ENCODE measurements at places on chromosomes 6 and 20. TPM values are rescaled to one million over a fixed set of nuclear protein-coding genes. Genes with fewer than 3 reads are reported as not detected.

DNA sequence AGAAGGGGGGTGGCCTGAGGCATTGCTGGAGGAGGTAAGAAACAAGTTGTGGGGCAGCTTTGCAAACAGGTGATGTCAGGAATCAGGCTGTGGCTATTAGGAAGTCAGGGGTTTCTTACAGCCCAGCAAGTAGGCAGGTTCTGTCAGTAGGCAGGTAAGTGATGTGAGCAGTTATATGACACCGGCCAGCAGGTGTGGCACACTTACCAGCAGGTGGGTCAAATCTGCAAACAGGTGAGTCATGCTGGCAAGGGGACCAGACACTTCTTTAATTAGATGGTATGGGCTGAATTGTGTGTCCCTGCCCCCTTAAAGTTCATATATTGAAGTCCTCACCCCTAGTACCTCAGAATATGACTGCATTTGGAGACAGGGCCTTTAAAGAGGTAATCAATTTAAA lies 16.4 kb upstream of the ENPP4 start:
- no peak for DNase-seq

GRCh38 chr6:69926745-69927144 lies 60.4 kb downstream of the COL19A1 start:
- no peak for DNase-seq

DNA sequence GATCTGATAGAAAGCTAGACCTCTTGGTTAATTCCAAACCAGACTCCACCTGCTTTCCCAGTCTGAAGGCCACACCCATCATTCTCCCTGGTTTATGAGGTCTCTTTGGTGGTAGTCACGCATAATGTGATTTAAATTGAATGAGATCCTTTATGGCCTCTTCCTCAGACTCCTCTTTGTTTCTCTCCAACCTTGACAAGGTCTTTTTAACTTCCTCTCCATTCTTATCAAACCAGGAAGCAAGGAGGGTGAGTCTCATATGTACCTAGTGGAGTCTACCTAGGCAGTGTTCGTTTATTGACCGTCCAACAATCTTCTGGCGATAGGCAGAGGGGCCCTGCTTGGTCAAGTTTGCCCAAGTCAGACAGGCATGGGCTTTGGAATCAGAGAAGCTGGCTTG lies 184.2 kb upstream of the LAMP5 start:
- DNase-seq: no peak

DNA sequence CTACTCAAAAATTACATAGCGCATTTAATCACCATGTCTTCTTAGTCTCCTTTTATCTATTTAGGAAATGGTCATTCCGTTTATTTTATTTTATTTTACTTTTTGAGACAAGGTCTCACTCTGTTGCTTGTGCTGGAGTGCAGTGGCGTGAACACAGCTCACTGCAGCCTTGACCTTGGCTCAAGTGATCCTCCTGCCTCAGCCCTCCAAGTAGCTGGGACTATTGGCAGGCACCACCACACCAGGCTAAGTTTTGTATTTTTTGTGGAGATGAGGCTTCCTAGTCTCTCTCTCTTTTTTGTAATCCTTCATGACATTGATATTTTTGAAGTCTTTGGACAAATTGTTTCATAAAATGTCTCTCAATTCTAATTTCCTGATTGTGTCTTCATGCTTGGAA lies 4.7 kb upstream of the MYLK4 start:
- DNase-seq: no peak

- no peak for DNase-seq
Observed at GRCh38 chr20:13913131-13913530, 77.3 kb downstream of the SEL1L2 start.

GRCh38 chr6:43748765-43749164 lies 21.2 kb upstream of the VEGFA start:
- DNase-seq: no peak

DNA sequence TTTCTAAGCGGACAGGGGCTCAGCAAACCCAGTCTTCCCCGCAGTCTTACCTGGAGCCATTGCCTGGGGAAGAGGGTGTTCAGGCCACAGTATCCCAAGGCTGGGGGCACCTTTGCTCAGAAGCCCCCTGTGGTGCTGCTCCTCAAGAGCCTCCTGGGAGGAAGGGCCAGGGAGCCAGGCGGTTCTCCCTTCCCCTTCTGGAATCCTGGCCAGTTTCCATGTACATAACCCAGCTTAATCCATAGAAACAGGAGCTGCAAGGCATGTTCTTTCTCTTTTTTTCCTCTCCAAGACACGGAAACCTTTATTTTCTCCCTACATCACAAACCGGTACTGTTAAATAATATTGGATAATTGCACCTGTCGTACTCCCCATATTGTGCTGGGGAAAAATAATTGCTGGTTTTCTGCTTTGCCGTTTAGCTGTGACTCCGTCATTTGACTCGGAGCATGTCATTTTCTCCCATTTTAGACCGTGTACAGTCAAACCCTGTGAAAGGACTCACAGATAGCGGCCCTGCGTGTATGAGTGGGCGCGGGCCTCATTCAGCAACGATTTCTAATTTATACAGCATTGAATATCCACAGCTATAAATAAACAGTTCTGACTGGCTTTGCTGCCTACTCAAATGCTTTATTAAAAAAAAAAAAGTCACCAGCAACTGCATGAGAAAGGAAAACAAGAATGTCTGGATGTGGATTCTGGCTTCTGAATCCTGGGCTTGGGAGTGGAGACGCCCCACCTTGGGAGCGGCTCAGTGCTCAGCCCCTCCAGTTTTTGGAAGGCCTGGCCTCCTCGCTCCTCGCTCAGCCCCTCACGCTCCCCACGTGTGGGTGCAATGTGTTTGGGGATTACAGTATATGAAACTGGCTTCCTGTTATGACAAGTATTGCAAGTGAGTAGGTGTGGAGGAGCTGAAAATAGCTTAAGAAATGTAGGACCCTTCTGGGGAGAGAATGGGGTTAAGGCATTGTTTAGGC lies 67.3 kb downstream of the ADTRP start:
- no peak for DNase-seq

DNA sequence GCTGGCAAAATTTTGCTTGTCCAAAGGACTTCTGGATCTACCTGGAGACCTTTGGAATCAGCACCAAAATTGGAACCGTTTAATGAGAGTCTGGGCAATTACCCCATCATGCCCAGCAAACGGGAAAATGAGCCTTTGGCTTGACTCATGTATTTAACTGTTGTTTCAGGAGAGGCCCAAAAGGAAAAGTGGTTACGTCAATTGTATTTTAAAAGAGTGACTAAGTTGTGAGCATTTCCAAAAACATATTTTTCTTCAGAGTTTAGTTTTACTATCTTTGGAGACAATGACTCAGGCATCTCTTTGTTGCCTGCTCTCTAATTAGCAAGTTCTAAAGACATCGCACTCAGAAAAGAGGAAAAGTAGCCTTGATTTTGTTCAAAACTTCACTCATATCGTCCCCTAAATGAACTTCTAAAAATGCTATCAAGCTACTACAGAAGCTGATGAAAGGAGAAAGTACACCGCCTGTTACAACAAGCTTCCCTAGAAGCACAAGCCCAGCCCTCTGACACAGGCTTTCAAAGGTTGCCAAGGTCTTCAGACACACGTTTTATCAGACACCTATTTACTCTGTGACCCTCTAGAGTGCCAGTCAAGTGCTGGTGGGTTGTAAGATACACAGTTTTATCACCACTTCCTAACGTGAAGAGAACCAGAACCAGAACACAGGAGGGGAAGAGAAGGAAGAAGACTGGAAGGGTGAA lies 146.2 kb downstream of the TBX18 start:
- DNase-seq: peak; percentile 18

DNA sequence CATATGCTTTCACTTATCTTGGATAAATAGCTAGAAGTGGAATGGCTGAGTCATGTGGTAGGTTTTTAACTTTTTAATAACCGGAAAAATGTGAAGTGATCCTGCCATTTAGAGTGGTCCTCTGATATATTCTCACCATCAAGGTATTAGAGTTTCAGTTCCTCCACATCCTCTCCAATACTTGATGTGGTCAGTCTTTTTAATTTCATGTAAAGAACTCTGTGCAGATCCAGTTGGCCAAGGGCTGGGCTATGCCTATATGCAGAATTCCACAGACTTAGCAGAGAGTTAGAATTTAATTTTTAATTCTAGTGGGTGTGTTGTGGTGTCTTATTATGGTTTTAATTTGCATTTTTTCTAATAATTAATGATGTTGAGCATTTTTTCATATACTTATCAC lies 141.1 kb downstream of the SYCP2 start:
- DNase-seq: no peak

DNA sequence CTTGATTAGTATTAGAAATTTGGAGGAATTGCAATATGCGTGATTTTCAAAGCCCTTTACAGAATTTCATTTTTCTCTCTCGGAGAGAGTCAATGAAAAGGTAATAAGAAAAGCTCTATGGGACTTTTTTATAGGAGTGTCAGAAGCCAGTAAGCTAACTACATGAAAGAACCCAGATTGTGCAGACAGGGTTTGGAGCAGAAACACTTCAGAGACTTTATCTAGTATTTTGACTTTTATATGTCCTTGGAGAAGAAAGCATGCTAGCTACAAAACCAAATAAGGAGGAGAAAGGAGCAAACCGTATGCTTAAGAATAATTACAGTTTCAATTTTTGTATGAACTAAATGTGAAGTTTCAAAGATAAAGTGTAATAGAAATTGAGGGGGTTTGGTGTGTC lies 141.7 kb downstream of the C6orf58 start:
- no peak for DNase-seq

DNA sequence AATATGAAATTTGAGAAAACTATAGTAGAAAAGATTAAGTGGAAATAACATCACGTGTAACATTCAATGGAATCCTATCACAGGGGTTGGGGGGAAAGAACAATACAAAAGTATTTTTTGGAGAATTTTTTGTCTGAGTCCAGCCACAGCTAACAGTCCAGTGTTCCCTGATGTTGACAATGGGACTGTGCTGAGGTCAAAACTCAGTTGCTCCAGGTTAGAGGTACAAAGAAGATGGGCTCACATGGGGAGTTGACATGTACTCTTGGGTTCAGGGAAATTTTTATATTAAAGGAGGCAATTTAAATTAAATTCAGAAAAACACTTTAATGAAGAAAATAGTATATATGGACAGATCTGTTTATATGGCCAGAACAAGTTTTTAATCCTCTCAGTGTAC lies 995 bp downstream of the MYCT1 start:
- no peak for DNase-seq

DNA sequence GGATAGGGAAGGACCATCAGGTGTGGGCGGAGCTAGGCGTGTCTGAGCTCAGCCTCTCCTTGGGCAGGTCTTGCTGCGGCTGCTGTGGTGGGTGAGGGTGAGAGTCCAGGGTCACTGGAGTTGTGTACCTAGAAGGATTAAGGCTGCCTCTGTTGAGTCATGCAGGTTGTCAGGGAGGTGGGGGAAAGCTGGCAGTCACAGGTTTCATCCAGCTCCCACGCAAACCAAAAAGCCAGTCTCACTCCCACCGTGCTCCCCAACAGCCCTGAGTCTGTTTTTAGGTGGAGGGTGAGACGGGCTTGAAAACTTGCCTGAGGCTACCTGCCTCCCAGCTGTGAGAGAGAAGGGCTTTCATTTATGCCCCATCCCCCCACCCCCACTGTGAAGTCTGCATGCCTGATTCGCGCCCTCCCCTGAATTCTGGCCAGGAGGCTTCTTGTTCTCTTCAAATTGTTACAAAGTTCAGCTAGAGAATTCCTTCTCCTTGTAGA lies 161.5 kb downstream of the MYLK4 start:
- no peak for DNase-seq

DNA sequence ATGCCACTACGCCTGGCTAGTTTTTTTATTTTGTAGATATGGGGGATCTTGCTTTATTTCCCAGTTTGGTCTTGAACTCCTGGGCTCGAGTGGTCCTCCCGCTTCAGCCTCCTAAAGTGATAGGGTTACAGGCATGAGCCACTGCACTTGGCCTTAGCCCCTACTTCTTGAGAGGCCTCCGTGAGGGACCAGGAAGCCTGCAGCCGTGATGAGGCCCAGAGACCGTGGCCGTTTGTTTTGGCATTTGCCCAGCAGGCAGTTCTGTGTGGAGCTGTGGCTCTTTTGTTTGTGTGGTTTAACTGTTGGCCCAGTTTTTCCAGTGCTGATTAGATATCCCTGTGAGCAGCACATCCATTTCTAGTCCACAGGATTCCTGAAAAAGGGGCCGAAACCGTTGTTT lies 39.8 kb downstream of the SRSF3 start:
- DNase-seq: peak; percentile 82

DNA sequence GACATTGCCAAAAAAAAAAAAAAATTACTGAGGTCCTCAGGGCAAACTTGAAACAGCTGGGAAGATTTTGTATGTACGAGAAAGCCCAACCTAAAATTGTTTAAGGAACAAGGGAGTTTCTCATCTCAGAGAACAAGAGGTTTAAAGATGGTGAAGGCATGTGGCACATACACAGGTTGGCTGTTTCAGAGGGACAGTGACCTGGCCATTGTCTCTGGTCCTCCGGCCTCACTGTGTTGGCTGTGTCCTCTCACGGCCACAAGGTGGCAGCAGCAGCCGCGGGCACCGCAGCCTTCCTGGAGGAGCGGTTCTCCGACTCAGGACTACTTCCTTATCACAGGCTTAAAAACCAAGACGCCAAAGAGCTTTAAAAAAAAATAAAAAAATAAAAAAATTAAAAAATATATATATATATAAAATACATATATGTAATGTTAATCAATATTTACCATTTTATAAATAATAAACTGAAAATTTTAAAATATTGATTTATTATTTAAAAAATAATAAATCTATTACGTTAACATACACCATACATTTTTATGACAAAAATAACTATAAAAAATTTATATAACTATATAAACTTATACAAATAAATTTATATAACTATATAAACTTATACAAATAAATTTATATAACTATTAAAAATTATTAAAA lies 52.8 kb downstream of the GTF2H5 start:
- peak; percentile 65 for DNase-seq

DNA sequence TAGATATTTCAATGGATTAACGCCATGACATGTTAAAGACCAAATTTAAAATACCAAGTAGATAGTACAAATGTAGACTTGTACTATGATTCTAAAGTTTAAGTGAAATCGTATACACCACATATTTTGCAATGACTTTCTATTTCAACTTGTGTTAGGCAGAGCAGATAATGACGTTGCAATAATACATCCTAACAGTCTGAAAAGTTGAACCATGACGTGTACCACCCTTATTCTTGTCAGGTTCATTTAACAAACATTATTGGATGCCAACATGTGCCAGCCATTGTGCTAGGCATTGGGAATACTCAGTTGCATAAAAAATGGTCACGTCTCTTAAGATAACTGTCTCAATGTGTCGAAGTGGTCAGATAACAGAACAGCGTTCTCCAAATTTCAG lies 50.0 kb downstream of the BCAS1 start:
- DNase-seq: no peak

CDSN gene
- total RNA-seq: not detected

ASIP gene
- total RNA-seq: not detected

TRAPPC3L gene
- total RNA-seq: 0.17 TPM

RWDD2A gene
- total RNA-seq: 1.6 TPM

DEFB110 gene
- total RNA-seq: not detected

SCGN gene
- total RNA-seq: not detected

HLA-DRB1 gene
- 1.4 TPM for total RNA-seq

ADGRB3 gene
- total RNA-seq: 1.1 TPM

C2 gene
- not detected for total RNA-seq

DEFB119 gene
- total RNA-seq: not detected

All from H4 (cell line).